Body of pancreas (tissue), 4 donors: ENCODE measurements at places on chromosomes 12 and 14. TPM values are rescaled to one million over a fixed set of nuclear protein-coding genes. Genes with fewer than 3 reads are reported as not detected.

The KCNMB4 gene
- total RNA-seq, result 0.33 TPM

The NFE2 gene
- total RNA-seq, result not detected

The DTX1 gene
- total RNA-seq, result 11.9 TPM

DNA sequence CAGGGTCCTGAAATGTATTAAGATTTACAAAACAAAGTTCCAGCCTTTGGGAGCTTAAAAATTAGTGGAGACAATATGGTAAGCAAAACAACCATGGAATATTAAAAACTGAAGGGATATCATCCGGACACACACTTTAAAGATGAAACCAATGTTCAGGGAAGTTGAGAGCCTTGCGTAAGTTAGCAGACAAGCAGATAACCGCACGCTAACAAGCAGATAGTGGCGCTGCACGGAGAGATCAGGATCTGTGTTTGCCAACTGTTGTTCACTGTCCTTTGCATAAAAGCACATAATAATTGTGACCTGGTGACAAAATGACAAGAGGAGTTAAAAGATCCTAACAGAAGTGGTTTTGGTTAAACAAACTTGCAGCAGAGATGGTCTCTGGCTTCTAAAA lies 14.3 kb upstream of the TMEM229B start:
- DNase-seq, result no peak

DNA sequence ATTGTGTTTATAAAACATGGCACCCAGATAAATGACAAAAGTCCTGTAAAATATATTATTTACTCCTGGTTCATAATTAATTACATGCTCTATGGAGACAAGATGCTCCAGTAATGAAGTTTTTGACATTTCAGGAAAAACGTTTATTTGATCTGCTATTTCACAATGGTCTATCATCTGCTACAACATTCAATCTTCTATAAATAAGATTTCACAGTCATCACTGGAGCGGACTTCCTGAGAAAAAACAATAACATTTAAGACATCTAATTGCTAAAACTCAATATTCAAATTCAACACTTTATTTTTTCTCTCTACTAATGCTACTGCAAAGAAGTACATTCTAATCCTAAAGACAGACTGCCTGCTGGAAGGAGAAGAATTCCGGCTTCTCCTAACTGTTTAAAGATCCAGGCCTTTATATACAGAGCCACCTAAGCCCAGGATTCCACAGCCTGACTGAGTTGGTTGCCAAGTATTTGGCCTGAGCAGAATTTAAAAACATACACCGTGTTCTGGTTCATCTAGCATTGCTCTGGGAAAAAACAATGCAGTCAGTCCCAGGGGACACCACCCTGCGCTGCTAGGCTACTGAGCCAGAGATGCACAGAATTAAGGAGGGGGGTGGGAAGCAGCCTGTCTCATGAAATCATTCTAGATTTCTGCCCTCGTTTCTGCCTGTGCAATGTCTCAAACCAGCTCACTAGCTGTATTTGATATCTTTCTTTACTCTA lies 58.0 kb downstream of the TMTC1 start:
- DNase-seq, result no peak

DNA sequence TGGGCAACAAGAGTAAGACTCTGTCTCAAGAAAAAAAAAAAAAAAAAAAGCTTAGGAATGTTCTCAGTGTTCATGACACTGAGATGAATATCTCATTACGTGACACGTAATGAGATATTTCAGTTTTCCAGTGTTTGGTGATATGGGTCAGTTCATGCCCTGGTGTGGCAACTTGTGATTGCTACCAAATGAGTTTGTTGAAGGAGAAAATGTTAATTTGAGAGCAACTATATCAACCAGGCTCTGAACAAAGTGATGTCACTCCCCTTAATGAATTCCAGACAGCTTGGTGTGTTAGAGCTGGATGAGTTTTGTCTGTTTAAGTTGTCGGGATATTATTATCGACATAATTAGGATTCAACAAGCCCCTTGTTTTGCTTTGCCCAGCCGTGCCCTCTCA lies 211.7 kb downstream of the DPF3 start:
- DNase-seq, result no peak

DNA sequence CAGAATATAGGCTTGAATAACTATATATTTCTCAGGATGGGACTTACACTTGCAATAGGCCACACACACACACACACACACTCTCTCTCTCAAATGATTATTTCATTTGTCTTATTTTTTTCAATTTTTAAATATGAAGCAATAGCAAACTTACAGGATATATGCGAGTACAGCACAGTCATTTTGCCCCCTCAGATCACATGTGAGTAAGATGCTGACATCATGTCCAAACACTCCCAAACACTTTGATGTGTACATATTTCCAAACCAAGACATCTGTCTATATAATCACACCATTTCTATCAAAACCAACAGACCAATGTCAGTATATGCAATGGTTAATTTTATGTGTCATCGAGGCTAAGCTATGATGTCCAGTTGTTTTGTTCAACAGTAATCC lies 1535.9 kb upstream of the FLRT2 start:
- no peak for DNase-seq

DNA sequence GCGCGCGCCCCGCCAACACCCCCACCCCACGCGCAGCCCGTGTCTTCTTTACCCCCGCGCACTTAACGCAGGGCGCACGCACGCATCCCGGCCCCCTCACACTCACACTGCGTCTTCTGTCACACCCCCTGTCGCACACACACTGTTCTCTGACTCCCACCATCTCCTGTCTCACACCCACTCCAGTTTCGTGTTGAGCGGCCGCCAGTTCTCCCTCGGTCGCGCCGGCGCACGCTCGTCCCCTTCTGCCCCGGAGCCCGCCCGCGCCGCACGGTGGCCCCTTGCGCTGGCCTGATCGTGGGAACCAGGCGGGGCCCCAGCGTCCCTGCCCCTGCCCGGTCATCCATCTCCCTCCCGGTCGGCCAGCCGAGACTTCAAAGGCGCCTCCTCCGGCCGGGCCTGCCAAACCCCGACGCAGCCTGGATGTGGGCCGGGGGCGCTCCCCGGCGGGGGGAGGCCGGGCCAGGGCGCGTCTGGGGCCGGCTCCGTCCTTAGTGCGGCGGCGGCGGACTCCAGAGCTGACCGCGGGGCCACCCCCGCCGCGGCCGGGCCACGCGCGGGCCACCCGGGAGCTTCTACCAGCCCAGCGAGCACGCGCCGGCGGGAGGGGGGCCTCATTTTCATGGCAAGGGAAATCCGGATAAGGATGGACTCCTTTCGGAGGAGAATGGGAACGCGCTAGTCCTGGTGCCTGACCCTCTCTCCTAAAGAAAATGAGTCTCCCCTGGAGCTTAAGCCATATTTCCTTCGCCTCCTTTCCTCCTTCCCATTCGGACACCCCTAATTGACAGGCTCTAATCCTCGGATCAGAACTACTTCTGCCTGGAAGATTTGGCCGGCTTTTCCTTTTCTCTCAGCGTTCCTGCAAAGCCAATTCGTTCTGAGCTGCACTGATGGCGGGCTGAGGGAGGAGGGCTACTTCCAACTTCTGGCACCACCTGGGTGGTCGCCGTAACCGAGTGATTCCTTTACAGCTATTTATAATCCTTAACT lies 82.0 kb upstream of the HMGA2 start:
- DNase-seq, result no peak

- peak; percentile 16 for DNase-seq
Observed at GRCh38 chr12:12010277-12011039, 60.3 kb upstream of the BCL2L14 start.

The HCFC2 gene
- 14.5 TPM for total RNA-seq
